ENCODE measurements at places on chromosomes 16 and 17.

GRCh38 chr17:67656494-67657203, 61.1 kb upstream of the NOL11 start:
- DNase-seq = no peak

GRCh38 chr17:60563743-60564142, 36.2 kb upstream of the PPM1D start:
- no peak for DNase-seq

DNA sequence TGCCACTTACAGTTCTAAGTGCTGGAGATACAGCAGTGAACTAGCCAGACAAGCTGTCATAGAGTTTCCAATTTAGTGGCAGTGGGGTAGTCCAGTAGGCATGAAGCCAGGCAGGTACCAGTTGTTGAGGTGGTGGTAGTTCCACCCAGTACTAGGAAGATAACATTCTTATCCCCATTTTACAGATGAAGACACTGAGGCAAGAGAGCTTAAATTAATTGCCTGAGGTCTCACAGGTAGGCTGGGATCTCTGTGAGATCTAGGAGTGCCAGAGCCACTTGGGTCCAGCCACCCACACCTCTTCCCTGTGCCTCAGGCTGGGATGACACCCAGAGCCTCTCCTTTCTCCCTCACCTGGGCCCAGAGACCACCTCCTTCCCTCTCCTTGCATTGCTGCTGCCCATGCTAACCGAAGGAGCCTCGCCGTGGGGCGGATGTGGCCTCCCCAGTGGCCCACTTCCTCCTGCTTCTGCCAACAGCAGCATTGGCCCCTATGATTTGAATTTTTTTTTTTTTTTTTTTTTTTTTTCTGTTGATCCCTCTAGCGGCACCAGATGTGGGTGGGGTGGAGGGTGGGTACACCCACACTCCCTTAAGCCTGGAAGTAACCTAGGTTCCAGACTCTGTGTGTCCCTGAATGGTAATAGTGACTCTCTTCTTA, 114.0 kb downstream of the PRKCB start:
- DNase-seq = no peak

DNA sequence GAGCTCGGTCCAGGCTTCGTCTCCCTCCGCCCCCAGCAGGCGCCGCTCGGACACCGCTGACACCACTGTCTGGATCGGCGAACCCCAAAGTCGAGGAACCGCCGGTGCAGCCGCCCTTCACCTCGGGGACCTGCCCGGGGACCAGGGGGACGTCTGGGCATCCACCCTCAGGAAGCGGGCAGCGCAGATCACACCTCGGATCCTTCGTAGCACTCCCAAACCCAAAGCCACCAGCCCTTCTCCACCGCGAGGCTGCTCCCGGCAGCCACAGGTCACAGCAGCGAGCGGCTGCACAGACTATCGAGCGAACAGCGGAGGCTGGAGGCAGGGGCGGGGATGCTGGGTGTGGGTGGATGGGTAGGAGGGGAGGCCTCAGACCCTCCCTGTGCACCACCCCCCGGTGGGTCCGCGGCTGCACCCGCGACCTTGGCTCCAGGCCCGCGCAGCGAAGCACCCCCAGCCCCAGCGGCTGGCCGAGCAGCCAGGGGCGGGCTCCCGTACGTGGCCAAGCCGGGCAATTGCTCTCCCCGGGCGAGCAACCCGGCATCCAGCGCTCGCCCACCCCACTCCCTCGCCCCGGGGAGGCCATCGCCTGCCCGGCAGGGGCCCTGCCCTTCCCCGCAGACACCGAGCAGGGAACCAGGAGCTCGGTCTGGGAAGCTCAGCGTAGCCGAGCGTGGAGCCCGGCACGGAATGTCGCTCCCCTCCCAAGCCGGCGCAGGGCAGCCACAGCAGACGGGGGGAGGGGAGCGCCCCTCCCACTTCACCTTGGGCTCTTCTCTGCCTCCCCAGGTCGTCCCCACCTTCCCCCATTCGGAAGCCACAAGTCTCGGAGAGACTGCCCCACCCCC, 1.0 kb downstream of the SDK2 start:
- DNase-seq = peak; percentile 88

DNA sequence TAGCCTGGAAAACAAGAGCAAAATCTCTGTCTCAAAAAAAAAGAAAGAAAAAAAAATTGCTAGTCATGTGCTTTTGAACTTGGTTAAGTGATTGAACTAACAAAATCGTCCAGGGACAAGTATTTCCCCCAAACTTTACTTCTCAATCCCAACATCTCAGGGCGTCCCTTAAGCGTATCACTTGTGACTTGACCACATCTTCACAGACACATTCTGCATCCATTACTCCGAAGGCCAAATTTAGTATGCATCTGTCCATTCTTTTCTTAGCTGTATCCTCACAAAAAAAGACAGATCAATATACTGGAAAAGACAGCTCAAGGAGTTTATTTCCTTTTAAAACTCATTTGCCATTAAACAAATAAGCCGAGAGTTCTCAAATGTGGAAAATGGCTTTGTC, 5.9 kb upstream of the JPT1 start:
- DNase-seq = no peak

DNA sequence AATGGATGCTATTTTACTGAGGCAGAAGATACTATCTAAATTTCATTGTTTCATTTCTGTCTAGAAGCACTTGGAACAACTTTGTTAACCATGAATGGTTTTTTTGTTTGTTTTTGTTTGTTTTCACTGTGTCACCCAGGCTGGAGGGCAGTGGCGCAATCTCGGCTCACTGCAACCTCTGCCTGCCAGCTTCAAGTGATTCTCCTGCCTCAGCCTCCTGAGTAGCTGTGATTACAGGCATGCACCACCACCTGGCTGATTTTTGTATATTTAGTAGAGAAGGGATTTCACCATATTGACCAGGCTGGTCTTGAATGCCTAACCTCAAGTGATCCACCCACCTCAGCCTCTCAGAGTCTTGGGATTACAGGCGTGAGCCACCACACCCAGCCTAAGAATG, 40.5 kb downstream of the ABHD15 start:
- DNase-seq = no peak

DNA sequence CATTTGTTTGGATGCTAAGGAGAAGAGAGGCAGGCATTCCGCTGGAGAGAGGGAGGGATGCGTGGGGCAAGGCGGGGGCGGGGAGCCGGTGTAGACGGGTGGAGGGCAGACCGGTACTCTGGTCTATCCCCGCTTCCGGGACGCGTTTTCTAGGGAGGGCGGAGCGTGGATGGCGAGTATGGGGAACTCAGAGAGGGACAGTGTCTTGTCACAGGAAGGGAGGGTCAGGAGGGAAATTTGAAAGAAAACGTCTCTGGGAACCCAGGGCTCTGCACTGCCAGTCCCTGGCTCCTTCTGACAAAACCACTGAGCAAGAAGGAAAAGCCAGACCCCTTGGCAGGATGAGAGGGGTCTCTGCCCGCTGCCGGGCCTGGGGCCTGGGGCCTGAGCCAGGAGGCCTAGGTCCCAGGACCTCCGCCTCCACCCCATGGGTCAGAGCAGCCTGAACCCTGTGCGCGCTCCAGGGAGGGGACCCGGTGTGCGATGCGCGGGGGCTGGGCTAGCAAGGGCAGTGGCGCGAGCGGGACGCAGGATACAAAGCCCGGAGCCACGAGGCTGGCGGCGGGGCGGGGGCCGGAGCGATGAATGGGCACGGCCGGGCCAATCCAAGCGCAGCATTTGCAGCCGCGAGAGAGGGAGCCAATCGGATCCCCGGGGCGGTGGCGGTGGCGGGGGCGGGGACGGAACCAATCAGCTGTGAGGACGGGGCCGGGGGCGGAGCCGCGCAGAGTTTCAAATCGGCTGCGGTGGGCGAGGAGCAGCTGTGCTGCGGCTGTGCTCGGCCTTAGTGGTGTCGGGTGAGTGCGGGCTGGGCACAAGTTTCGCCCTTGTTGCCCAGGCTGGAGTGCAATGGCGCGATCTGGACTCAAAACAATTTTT, at the start of gene PIMREG:
Gene PIMREG, plus strand, starts transcription at position 764 of the 879 bp plus-strand sequence. CDS start 656 bp downstream, outside the sequence.
- peak; percentile 98 for DNase-seq

- DNase-seq = no peak
These were observed 1.6 kb upstream of the C17orf107 start for GRCh38 chr17:4897785-4898184.

GRCh38 chr17:59837308-59838051, 55.3 kb downstream of the TUBD1 start:
- DNase-seq = peak; percentile 18

DNA sequence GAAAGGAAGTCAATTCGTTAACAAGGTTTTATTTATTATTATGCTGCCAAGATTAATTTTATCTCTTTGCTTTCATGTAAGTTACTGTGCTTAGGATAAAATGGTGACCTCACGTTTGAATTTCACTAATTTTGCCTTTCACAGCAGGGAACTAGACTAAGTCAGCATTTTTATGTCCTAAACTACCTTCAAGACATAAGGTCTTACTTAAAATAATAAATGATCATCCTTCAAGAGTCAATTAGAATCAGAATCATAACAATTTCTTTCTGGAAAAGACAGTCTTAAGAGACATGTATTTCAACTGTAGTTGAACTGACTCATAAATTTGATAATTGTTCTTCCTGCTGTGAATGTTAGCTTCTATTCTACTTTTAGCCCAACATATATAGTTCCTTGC, 893.8 kb downstream of the KCNJ2 start:
- DNase-seq = no peak

GRCh38 chr16:7705885-7706284, 373.2 kb downstream of the RBFOX1 start:
- no peak for DNase-seq

GRCh38 chr17:2289878-2290478, 13.6 kb downstream of the SMG6 start:
- DNase-seq = no peak

DNA sequence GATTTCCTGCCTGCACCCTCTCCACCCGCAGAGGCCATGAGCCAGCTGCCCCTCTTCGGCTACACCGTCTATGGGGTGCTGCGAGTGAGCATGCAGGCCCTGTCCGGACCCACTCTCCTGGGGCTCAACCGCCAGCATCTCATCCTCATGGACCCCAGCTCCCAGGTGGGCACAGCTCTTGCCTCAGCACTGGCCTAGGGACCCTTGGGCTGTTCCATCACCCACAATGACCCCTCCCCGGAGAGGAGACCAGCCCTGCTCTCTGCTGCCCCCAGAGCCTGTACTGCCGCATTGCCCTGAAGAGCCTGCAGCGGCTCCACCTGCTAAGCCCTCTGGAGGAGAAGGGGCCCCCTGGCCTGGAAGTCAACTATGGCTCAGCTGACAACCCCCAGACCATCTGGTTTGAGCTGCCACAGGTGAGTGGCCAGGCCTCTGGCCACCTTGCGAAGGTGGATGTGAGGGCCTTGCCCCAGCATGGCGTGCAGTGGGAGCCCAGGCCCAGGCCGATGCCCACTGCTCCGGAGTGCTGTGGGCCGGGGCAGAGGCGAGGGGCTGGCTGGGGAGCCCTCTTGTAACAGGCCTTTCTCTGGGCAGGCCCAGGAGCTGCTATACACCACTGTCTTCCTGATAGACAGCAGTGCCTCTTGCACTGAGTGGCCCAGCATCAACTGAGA, 7.3 kb upstream of the SMIM5 start:
- DNase-seq = peak; percentile 40

DNA sequence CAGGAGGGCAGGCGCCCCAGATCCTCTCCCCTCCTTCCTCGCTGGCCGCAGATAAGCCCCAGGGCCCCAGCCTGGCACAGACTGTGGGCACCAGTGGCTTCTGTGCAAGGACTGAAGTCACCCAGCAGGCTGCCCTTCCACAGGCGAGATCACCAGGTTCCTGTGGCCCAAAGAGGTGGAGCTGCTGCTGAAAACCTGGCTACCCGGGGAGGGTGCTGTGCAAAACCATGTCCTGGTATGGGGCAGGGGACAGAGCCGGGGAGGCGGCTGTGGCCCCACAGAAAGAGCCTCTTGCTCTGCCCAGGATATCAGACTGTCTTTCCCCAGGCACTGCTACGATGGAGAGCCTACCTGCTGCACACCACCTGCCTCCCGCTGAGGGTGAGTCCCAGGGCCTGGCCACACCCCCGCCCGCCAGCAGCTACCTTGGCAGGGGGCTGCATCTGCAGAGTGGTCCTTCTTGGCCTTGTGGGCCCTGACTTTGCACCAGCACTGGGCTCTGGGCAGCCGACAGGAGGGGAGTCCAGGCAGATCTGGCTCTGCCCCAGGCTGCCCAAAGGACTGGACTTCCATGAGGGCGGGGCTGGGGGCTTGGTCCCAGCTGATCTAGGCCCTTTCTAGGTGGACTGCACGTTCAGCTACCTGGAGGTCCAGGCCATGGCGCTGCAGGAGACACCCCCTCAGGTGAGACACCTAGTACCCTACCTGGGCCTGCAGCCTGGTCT, 615 bp downstream of the CARMIL2 start:
- no peak for DNase-seq

DNA sequence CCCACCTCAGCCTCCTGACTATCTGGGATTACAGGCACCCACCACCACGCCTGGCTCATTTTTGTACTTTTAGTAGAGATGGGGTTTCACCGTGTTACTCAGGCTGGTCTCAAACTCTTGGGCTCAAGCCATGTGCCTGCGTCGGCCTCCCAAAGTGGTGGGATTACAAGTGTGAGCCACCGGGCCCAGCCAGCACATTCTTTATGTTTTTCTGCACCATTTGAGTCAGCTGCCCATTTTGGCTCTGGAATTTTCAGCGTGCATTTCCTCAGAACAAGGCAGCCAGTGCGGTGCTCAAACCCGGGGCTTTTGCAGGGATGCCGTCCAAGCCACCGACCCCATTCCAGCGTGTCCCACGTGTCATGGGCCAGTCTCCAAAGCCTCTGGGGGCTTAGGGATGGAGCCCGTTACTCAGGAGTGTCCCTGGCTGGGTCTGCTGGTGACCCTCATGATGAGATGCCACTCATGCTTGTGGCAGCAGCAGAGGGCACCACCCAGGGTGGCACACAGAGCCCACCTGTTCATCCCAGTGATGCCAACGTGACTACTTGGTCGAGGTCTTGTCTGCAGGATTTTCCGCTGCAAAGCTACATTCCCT, 3.7 kb upstream of the RAB40C start:
- DNase-seq = no peak

Measured in retina (tissue), 1 donor.